ENCODE measurements at places on chromosomes 5 and 9.
A peak's percentile ranks its signal among the peaks of the same experiment; 100 is the strongest.

DNA sequence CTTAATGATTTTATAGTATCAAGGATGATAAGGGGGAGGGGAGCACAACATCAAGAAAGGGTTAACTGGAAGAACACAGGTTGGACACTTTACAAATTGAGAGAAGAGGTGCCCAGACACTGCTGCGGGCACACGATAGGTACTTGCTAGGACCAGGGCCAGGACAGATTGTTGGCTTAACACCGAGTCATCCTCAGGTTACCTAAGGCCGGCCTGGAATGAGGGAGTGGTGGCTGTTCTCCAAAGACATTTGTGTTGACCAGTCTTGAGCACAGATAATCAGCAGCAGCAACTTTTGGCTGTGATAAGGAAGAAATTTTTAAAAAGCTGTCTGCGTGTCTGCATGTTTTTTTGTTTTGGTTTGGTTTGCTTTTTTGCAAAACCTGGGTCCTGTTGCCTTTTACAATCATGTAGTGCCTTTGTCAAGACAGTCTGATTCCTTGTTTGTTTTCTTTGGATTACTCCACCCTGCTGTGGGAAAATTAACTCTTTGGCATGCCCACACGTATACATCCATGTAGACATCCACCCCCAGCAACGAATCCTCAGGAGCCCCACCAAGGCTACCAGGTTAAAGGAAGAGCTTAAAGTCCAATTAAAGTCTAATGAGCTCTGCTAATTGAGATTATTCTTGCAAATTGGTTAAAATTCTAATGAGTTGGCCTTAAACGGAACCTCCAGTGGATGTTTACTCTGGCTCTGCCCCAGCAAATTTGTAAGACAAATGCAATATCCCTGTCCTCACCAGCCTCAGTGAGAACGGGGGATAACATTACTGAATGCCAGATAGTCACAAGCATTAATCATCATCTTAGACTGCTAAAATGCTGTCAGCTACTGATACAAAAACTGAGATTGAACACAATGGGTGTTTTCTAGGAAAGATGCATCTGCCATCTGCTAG, 382.3 kb downstream of the ACTL7B start:
- DNase-seq = peak; percentile 91

DNA sequence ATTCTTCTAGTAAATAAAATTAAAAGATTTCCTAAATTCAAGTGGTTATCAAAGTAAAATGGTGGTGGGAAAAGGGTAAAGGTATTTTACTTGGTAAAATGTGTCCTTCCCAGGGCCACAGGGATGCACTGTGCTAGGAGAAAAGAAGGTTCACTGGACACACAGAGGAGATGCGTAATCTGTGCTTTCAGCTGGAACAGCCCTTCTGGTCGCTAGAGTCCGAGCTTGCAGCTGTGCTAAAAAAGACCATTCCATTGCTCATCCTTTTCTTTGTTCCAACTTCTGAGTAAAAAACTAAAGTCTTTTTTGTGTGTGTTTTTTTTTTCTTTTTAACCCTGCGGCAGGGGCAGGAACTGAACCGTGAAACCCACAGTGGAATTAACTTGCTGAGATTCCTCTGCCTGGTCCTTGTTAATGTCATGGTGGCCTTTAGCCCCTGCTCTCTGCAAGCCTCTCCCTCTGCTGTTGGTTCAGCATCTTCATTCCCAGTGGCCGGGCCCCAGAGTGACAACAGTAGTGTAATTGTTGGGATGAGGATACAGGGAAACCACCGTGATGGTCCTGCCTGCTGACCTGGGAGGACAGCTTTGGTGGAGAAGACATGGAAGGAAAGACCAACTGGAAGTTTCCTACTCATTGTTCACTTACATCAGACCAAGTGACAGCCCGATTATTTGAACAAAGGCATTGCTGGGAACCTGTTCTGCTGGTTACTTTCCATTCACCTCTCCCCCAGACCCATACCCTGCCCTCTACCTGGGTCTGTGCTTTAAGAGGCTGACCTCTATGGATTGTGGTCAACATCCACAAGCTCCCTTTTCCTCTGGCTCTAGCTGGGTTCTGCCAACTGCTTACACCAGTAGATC, 31.9 kb upstream of the FSTL4 start:
- no peak for DNase-seq

DNA sequence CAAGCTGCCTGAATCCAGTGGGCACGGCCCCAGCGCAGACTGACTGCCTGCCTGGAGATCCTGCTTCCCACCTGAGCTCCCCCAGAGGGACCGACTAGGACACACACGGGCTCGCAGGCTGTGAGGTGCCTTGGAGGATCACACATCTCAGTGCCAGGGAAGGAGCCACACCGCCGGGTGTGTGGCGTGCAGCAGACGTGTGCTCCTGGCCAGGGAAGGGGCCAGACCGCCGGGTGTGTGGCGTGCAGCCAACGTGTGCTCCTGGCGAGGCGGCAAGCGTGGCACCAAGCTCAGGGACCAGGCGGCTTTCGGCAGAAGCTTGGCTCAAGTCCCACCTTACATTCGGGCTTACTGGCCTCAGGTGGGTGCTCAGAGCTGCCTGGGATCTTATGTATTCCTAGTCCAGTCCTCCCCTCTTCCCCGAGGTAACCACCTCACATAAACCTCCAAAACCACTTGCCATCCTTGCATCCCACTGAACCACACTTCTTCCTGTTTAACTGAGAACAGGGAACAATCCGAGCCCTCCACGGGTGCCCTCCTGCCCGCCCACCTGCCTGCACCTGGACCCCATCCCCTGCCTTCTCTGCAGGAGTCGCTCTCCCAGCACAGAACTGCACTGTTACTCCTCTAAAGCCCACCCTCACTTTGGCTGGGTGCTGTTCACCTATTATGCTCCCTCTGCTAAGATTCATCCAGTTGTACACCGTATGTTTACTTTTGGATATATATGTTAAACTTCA, 22.4 kb upstream of the MRNIP start:
- DNase-seq = no peak

- DNase-seq = no peak
Measured at GRCh38 chr9:107237873-107238272, 45.2 kb upstream of the RAD23B start.

DNA sequence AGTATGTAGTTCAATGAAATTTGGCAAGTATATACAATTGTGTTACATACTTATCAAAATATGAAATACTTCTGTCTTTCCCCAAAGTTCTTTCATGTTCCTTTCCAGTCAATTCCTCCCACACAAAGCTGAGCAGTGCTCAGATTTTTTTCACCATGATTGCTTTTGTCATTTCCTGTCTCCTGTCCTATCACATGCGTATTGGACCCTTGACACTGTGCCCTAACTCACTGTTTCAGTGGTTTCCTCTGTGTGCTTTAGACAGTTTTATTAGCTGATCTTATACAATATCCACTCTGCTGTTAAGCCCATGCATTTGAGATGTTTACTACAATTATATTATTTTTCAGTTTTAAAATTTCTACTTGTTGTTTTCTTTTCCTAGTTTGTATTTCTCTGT, 463.6 kb upstream of the MEF2C start:
- no peak for DNase-seq

GRCh38 chr9:34578241-34579103, 11.1 kb downstream of the CNTFR start:
- DNase-seq = peak; percentile 71

GRCh38 chr9:134551644-134552348, 89.8 kb upstream of the COL5A1 start:
- DNase-seq = peak; percentile 99

DNA sequence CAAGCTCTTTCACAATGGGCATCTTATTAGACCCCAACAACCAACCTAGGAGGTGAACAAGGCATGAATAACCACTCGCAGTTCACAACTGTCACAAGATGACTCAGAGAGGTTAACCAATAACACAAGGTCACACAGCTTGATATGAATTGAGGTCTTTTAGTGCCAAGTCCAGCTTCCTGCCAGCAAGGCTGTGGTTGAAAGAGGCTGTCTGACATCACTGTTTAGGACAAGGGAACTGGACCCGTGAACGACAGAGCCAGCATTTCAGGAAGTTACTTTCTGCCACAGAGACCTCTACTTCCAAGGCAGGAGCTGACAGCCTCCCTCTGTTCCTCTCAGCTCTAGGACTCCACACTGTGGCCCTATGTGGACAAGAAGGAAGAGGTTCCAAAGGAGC, 53.4 kb upstream of the ALDH1B1 start:
- DNase-seq = peak; percentile 68

GRCh38 chr5:135031813-135032694, 2.0 kb downstream of the PITX1 start:
- no peak for DNase-seq

GRCh38 chr9:742104-742503, 99.4 kb upstream of the DMRT1 start:
- no peak for DNase-seq

DNA sequence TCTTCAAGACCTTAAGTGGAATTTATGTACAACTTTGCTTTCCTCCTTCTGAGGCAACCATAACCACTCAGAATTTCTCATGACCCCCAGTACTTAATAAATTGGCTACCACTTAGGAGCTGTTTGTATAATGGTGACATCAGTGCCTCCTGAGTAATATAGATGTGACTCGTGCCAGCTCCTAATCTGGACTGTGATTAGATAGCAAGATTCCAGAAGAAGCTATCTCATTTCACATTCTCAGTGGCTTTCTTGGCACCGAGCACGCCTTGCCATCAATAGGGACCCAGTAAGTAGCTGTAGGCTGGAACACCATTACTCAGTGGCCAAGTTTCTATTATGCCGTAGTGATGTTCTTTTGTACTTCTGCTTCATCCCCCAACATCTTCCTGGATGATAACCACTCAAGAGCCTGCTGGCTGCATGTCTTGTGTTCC, 228.8 kb downstream of the CD180 start:
- DNase-seq = peak; percentile 67

DNA sequence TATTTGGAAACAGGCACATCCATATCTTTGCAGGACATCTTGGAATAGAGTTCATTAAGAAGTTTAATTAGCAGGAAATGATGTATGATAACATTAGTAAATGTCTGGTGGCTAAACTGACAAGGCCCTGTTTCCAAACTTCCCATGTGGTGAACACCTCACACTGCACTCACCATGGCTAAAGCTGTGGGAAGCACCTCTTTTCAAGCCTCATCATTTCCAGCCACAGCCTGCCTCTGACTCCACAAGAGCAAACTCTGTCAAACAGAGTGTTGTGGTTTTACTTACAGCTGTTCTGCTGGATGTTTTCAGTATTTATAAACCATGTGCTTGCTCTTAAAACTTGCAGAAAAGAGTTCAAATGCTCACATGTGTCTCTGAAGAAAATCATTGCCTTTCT, 14.9 kb upstream of the NDUFB6 start:
- no peak for DNase-seq

Measured in fibroblast of skin of back (primary cell).